Left lung (tissue), 14 donors: ENCODE measurements at places on chromosomes 4 and X. TPM values are rescaled to one million over a fixed set of nuclear protein-coding genes. Genes with fewer than 3 reads are reported as not detected.

TNMD gene
- not detected for polyA plus RNA-seq

CACNA1F gene
- 0.20 TPM for polyA plus RNA-seq

FAM53A gene
- 2.2 TPM for polyA plus RNA-seq

CHIC2 gene
- polyA plus RNA-seq = 31.2 TPM

MEPE gene
- polyA plus RNA-seq = 0.84 TPM

GSTCD gene
- 12.1 TPM for polyA plus RNA-seq

PRDM5 gene
- 35.1 TPM for polyA plus RNA-seq

DHX15 gene
- 218 TPM for polyA plus RNA-seq

ATP2B3 gene
- polyA plus RNA-seq = 0.22 TPM

SPIN4 gene
- 17.8 TPM for polyA plus RNA-seq

GATA1 gene
- polyA plus RNA-seq = 0.80 TPM

PLK4 gene
- polyA plus RNA-seq = 20.2 TPM

GRCh38 chrX:5979338-5979737 is 249.3 kb downstream of the NLGN4X start:
- DNase-seq = no peak

- no peak for DNase-seq
These were observed 2.2 kb downstream of the BTK start for GRCh38 chrX:101383679-101384205.

DNA sequence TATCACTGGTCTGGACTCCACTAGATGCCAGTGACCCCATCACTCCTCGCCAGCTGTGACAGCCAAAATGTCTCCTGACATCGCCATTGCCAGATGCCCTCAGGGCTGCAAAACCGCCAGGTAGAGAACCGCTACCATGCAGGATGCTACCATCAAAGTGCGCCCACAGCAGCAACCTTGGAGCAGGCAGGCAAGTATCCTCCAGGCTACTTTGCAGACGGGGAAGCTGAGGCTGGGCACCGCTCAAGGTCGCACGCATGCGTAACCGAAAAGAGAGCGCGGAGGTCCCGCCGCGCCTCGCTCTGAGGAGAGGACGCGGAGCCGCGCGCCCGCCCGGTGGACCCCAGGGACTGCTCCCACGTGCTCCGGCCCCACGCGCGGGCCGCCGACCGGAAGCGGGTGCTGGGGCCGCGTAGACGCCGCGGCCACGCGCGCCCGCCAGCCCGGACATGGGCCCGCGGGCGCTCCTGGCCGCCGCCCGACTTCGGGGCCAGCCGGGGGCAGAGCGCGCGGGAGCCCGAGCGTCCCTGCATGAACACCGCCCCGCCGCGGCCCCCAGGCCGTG is at the start of gene STS:
Gene STS, plus strand, starts transcription at position 300 of the 565 bp plus-strand sequence. CDS start 105,488 bp downstream, outside the sequence.
- peak; percentile 51 for DNase-seq

- DNase-seq = no peak
These were observed 231.5 kb upstream of the AGTR2 start for GRCh38 chrX:115939070-115939469.

DNA sequence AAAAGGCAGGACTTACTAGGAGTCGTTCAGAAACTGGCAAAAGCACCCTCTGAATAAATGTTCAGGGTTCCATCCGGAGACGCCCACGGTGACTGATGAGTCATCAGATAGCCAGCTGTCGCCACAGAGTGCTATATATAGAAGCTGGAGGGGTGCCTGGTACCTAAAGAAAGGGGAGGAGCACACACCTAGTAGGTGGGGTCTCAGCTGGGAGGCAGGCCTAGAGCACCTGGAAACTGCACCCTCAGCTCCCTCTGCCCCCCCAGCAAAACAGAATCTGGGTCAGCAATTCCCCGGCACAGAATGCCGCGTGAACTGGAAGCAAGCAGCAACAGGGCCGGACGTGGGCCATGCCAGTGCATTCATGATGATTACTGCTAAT is 242.0 kb downstream of the BCOR start:
- no peak for DNase-seq

DNA sequence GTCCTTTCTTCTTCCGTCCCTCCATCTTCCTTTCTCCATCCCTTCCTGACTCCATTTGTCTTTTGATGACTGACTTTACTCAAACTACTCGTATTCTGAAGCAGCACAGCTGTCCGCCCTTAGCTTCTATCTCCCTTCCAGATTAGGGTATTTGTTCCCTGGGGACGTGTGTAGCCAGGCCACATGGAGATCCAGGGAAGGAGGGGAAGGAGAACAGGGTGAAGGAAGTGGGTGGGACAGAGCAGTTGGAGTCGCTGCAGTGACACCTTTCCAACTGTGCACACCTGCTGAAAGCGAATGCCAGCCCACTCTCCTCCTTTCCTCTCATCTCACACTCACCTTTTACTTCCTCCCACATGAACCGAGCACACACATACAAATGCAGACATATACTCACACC is 323.8 kb downstream of the DCTD start:
- no peak for DNase-seq

GRCh38 chrX:134171661-134172587 is 65.1 kb upstream of the CCDC160 start:
- DNase-seq = peak; percentile 65

GRCh38 chrX:14802943-14803710 is 69.7 kb downstream of the FANCB start:
- no peak for DNase-seq

DNA sequence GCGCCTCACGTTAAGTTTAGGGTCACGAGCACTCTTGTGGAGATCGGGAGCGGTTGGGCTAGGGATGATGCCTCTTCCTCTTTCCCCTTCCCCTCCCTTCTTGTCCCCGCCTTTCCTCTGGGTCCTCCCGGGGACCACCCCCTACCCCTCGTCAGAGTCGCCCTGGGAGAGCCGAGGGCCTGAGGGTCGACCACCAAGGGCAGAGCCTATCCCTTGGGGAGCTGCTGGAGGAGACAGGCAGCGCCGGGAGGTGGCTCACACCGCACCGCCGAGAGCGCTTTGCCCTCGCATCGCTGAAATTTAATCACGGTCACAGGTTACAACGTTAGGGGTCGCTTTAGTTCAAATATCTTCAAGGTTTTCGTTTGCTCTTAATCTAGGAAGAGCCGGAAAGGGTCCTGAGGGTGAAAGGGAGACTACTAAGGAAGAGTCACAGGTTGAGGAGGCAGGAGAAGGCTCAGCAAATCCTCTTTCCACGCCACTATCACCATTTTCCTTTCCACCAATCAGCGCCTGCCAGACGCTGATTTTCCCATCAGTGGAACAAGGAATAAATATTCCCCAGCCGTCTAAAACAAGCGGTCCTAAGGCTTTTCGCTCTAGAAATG is 528 bp upstream of the SNCA start:
- DNase-seq = peak; percentile 72

GRCh38 chr4:185878633-185879032 is 66.6 kb upstream of the SORBS2 start:
- DNase-seq = no peak

DNA sequence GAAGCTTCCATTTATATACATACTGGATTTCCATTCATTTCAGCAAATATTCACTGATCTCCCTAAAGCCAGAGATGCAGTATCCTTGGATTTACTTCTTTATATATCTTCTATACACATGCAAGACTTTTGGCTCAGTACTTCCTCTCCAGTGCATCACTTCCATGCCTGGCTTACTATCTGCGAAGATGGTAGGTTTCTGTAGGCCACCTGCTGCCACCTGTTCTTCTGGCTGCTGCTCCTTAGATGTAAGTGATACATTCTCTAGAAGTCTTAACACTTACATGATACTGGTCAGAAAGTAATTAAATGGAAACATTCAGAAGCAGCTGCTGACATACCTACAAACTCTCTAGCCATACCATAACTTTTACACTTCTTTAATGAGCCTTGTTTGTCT is 48.9 kb downstream of the TBC1D9 start:
- no peak for DNase-seq

GRCh38 chrX:47093248-47093647 is 15.0 kb downstream of the RGN start:
- DNase-seq = peak; percentile 42

GRCh38 chr4:17324386-17324830 is 187.5 kb downstream of the QDPR start:
- DNase-seq = no peak

DNA sequence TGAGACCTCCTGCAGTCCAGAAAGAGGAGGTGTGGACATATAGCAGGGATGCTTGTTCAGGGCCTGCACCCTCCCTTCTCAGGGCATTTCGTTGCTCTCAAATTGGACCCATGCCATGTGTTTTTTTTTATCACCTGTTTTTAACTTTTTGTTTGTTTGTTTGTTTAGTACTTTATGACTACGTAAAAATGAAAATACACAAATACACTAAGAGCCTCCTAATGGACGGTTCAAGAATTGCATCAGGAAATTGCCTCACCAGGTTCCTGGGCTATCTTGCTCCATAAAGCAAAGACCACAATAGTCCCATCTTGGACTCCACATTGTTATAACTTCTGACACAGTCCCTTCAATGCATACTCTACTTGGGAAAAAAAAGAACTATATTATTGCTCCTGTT is 1685.9 kb upstream of the TENM3 start:
- no peak for DNase-seq

GRCh38 chr4:48836658-48837057 is 5.8 kb downstream of the OCIAD1 start:
- DNase-seq = no peak

- DNase-seq = no peak
These were observed 15.7 kb downstream of the FHL1 start for GRCh38 chrX:136162827-136163570.

- DNase-seq = no peak
These were observed 281.2 kb upstream of the AGTR2 start for GRCh38 chrX:115889121-115889890.

GRCh38 chr4:162360369-162361149 is 196.8 kb upstream of the FSTL5 start:
- DNase-seq = no peak

GRCh38 chr4:6334203-6334887 is 64.7 kb downstream of the WFS1 start:
- DNase-seq = no peak

DNA sequence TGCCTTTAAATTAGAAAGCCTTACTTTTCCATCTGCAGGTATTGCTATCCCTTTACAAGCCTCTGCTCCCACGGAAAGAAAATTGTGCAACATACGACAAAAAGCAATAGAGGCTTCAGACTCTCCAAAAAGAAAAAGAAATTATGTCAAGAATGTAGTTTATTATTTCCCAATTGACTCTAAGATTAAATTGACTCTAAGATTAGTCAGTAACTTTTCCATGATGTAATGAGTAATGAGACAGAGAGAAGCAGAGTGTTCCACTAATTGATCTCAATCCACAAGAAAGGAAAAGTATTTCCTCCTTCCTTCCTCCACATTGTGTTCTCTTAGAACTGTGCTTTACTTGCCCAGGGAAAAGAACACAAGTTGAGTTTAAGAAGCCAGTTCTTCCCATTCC is 345.7 kb upstream of the HS3ST1 start:
- DNase-seq = no peak

DNA sequence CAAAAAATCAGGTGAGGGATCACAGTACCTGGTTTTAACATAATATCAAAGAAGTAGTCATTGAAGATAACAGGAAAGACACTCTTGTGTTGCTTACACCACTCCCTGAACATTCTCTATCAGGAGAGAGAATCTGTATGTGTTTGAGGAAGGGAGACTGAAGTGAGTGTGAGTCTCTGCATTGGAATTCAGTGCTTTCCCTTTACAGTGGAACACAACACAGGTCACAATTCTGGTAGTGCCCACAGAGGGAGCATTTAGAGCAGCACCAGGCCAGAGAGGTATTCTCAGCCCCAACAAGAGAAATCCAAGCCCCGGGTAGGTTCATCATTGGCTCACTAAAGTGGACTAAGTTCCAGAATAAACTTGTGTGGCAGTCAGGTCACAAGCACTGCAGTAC is 64.7 kb upstream of the UBQLN2 start:
- DNase-seq = no peak

DNA sequence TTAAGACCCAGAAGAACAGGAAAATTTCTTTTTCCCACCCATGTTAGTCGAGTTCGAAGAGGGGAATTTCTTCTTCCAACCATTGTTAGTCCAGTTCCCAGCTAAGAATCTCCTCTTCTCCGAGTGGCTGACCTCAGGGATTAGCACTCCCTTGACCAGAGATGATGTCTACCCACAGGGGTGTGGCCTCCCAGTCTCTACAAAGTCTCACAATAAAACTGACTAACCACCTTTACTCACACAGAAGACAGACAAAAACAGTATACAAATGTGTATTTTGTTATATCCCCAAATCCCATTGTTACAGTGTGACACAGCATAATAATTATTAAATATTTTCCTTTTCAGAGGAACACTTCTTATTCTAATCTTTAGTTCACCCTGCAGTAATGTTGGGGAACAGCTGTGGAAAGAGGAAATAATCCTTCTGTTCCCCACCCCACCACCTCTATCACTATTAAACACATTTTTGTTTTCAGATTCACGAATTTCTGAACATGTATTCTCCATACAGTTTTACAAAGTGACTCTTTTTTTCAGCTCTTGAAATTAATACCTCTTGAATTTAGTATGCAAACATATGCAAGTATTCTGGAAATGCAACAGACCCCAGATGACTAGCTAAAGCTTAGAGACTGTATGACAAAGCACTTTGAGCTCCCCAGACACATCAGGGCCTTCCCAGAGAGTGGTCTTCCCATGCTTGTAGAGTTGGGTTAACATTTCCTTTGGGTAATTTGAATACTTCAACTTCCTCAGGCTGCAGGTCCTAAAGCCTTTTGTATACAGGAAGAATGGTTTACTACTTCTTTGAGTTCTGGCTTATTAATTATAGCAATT is 62.5 kb upstream of the NFKB1 start:
- DNase-seq = no peak

DNA sequence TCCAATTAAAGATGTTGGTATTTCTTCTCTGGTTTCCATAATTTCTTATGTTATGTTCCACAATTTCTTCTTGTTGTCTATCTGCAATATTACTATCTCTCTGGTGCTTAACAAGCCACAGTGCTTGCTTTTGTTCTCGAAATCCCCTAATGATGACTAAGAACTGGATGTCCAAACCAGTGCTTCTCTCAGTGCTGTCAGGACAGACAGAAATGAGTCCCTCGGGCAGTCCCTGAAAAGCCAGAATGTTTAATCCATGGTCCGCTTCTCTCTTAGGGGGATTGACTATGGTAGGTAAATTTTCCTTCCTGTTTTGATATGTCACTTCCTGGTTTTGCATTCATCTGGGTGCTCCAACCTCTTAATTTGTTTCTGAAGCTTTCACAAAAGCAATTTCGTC is 321.6 kb upstream of the PCDH10 start:
- DNase-seq = no peak

- no peak for DNase-seq
These were observed 49.5 kb downstream of the PPP2R2C start for GRCh38 chr4:6422866-6423265.

GRCh38 chrX:37349221-37350033 is at the start of gene PRRG1:
Gene PRRG1 (plus strand): TSS chrX:37349364. CDS start chrX:37406250, 56,886 bp downstream.
- DNase-seq = peak; percentile 83

DNA sequence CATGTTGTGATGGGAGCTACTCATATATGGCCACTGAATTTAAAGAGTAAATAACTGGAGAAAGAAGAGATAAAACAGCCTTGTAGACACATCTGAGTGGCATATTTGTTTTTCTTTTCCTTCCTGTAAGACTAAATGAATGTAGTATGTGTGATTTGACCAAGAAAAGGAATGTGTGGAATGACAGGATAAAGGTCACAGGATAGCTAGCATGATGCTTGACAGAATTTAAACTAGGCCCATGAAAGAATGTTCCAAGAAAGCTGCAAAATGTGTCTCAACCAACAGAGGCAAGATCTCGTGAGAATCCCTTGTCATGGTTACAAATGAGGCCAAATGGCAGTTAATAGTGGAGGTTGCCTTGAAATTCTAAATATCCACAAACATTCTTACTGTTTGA is 137.0 kb downstream of the KCNIP4 start:
- DNase-seq = no peak
